ENCODE measurements at places on chromosomes 4 and X. TPM values are rescaled to one million over a fixed set of nuclear protein-coding genes. Genes with fewer than 3 reads are reported as not detected.

GRCh38 chr4:7367406-7367805 is 67.3 kb downstream of the PSAPL1 start:
- DNase-seq, result no peak

Gene GPR50
- 0.15 TPM for total RNA-seq

Gene TRPC5OS
- not detected for total RNA-seq

DNA sequence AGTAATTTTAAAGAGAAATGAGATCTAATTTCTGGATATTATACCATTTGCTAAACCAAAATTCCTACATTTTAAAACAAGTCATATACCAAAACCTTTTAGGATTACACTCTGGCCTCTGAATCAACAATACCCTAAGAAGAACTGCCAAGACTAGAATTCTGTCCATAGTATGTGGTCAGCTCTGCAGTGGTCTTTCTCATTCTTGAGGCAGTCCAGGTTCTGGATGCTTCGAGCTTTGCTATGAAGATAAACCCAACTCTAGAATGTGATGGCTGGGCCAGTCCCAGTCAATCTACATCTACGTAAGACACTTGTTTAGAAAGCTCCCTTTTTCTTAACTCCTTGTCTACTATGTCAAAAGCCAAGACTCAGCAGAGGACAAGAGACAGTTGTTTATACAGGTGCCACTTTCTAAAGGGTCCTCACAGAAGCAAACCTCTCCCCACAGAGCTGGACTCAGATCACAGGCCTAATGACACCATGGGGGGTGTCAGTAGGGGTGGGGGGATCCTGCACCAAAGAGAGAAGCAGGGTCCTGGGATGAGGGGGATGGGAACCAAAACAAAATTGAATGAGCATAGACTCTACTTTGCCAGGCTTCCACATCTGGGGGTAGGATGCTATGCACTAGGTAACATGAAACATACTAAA is 63.2 kb downstream of the SH3RF1 start:
- no peak for DNase-seq

DNA sequence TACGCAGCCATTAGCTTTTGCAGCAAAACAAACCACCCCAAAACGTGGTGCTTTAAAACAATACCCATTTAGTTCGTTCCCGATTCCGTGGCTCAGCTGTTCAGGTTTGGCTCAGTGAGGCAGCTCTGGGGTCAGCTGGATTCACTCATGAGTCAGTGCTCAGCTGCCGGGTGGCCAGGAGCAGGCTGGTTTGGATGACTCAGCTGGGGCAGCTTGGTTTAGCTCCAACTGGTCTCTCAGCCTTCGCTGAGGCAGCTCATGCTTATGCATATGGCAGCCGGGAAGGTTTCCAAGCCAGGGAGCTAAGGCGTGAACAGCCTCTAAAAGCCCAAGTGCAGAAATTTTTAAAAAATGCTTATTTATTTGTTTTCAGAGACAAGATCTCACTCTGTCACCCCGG is 13.3 kb upstream of the CD99 start:
- DNase-seq, result peak; percentile 32

Gene HPGD
- 10.5 TPM for total RNA-seq

- no peak for DNase-seq
Measured at GRCh38 chrX:110026099-110026844, 23.4 kb downstream of the TMEM164 start.

Gene GAGE2A
- not detected for total RNA-seq

Gene IL21
- not detected for total RNA-seq

DNA sequence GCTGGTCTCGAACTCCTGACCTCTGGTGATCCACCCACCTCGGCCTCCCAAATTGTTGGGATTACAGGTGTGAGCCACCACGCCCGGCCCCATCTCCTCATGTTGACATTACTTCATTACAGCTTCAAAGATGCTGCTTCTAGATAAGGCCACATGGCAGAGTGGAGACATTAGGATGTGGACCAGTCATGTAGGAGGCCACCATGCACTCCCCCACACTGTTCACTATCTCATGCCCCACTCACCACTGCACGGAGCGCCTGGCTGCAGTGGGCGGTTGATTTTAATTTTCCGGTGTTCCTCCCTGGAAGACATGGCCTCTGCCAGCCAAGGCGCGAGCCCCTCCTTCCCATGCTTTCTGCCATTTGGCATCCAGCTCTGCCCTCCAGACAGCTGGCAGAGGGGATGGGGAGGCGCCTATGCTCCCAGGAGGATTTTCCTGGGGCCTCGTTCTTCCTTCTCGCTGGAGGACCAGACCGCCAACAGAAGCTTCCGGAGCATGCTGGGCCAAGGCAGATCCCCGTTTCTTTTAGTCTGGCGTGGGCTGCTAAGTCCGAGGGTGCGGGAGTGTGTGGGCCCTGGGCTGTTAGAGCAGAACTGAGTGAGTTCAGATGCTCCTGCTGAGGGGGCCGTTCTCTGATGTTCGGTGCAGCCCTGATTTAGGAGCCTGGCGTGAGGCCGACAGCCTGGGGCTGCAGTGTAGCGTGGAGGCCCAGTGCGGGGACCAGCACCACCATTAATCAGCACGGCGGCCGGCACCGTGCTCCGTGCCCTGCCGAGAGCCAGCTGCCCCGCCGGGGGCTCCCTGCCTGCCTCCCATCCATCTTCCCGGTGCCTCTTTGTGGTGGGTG is 93.1 kb downstream of the SORCS2 start:
- no peak for DNase-seq

DNA sequence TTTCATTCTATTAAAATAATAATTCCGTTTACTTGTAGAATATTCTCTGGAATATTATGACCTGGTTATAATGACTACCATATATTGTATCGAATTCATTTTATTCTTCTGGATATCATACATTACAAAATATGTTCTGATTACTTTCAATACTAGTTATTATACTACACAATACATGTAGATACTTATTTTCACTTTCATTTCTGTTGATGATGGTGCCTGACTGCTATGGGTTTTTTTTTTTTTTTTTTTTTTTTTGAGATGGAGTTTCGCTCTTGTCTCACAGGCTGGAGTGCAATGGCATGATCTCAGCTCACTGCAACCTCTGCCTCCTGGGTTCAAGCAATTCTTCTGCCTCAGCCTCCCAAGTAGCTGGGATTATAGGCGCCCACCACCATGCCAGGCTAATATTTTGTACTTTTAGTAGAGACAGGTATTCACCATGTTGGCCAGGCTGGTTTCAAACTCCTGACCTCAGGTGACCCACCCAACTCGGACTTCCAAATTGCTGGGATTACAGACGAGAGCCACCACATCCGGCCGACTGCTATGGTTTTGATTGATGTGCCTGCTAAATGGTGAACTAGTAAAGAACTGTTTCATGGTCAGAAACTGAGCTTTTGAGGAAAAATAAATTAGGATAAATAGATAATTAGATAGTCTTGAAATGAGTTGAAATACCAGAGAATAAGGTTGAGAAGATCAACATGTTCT is 39.5 kb downstream of the PCDH10 start:
- no peak for DNase-seq

DNA sequence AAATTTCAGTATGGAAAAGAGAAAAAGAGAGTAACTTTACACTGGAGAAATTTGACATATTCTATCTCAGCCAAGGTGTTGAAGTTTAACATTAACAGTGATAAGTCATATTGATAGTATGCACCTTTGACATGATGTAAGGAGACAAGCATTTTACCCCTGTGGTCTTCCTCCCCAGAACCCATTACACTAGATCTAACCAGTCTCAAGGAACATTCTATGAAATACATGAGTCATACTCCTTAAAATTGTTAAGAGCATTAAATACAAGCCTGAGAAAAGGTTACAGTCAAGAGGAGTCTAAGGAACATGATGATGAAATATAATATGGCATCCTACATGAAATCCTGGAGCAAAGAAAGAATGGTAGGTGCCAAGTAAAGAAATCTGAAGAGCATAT is 1151.3 kb upstream of the IGFBP7 start:
- no peak for DNase-seq

Gene GLRA3
- total RNA-seq, result 9.1 TPM

DNA sequence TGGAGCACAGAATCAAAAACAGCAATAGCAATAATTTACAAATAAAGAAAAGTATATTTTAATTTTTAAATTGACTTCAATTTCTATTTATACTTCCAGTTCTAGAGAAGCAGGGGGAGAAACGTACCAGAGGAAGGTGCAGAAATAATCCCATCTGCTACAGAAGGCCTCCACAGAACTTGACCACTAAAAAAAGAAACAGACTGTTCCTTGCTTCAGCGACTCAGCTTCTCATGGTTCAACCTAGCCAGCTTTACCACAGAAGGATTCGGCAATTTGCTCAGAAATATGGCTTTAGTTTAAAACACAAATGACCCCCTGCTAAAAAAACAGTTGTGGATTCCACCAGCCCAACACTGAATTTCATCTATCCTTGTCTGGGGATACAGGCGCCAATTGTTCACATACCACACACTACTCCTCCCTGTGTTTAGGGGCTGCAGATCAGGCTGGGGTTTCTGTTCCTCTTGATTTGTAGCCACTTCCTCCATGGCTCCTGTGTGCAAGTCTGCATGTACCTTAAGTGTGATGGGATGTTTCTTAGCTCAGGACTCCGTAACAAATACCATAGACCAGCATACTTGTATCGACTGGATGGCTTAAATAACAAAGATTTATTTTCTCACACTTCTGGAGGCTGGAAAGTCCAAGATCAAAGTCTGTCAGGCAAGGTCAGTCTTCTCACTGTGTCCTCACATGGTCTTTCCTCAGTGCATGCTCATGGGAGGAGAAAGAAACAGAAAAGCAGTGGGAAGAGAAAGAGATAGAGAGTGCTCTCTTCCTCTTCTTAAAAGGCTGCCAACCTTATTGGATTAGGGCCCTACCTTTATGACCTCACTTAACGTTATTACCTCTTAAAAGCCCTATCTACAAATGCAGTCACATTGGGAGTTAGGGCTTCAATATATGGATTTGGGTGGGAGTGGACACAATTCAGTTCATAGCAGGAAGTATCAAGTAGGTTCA is 79.1 kb downstream of the AMOT start:
- DNase-seq, result no peak

GRCh38 chr4:174537634-174538033 is 15.3 kb upstream of the HPGD start:
- DNase-seq, result no peak

GRCh38 chr4:105236202-105236915 is 89.7 kb downstream of the TET2 start:
- no peak for DNase-seq

DNA sequence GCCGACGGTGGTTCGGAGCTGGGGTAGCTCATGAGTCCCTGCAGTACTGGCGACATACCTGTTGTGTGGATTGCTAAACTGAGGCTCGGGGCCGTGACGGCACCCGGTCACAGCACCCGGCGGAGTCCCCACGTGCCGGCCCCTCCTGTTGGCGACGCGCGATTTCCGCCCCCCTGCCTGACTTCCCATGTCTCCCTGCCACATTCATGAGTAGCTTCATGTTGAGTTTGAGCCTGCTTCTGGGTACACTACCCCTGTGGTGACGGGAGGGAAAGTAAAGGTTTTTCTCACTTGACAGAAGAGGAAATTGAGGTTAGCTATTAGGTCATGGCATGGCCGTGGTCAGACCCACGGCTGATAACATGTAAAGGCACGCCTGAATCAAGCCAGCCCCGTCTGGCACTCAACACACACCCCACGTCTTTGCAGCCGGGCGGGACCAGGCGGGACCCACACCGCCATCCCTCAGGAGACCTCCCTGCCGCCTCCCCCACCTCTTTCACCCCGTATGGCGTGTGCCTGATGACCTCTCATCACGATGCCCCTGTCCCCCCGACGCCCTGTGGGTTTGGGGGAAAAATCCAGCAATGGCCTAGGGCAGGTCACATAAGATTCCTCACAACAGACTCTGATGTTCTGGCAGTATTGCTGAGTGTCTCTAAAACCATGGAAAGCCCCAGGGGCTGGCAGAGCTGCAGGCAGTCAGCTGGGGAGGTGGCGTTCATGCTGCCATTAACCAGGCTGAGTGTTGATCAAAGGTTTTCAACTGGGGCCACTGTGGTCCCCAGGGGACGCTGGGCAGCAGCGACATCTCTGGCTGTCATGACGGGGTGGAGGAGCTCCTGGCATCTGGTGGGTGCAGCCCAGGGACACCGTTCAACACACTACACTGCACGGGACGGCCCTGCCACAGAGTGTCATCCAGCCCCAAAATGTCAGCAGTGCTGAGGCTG is 29.2 kb downstream of the P2RY8 start:
- no peak for DNase-seq

GRCh38 chr4:1968686-1969295 is 40.0 kb downstream of the NELFA start:
- no peak for DNase-seq

GRCh38 chr4:78651250-78651860 is 99.8 kb downstream of the ANXA3 start:
- no peak for DNase-seq

DNA sequence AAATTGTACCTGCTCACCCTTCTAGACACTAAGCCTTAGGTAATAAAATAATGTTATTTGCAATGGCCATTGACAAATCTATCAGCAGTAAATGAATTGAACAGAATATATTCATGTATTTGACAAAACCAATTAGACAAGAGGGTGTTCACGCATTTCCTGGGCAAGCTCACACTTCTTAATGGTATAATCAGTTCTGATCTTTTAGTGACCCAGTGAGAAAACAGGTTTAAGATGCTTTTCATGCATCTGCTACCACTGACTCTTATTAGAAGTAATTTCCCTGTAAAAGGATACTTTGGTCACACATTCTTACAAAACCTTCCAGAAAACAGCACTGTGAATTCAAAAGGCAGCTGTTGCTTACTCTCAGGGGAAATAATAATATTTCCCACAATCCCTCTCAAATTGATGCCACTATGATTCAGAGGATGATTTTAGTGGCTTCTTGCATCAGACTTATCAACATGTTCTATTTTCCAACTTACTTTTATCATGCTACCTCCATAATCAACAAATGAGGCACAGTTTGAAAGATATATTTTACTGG is 313.9 kb upstream of the NWD2 start:
- no peak for DNase-seq

GRCh38 chr4:120317713-120318112 is 251.1 kb upstream of the MAD2L1 start:
- no peak for DNase-seq

Gene PYURF
- total RNA-seq, result 116 TPM

- no peak for DNase-seq
Measured at GRCh38 chrX:97070346-97070745, 186.6 kb downstream of the RPA4 start.

DNA sequence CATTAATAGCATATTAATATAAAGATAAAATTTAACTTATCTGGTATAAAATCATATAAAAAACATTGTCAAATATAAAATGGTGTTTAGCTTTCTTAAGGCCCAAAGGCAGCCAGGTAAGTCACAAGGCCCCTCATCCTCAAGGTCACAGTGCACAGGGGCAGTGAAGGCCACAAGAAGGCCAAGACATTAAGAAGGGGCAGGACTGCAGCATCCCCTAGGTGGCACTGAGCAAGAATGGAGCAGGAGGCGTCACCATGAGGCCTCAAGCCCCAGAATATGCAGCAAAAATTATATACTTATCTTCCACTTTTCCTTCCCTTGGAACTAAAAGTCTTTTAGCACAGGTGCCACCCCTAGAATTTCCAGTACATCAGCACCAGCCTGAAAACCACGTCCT is 49.5 kb upstream of the MAGEA8 start:
- no peak for DNase-seq

DNA sequence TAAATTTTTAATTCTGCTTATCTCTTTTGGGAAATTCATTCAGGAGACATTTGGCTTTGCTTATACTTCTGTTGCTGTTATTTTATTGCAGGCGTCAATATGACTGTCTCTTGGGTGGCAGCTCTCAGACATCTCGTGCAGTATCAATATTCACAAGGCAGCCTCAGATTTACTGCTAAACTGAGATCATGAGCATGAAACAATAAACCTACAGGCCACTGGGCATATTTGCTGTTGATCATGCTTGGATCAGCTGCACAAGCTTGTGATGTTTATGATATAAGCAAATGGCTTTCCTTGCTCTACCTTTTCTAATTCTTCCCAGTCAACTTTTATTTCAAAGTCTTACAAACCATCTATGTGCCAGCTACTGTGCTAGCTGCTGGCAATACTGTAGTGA is 39.2 kb downstream of the TSPAN5 start:
- no peak for DNase-seq
